ENCODE measurements at places on chromosomes 13 and 19. TPM values are rescaled to one million over a fixed set of nuclear protein-coding genes. Genes with fewer than 3 reads are reported as not detected.

DNA sequence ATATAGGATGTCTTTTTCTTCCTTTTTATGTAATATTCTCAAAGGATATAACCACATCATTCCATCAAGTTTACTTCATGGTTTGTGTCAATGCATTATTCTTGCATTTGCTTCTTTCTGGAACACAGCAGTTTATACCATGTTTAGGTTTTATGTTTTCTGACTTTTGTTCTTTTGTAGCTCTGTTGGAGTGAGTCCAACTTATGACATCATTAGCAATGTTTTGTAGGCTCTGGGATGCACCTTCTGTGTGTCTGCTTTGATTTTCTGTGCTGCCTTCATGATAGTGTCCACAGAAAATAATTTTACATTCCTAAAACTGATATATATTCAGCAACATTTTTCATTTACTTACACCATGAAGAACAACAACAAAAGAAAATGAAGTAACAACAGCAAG lies 68.9 kb downstream of the SHISA2 start:
- no peak for DNase-seq

DNA sequence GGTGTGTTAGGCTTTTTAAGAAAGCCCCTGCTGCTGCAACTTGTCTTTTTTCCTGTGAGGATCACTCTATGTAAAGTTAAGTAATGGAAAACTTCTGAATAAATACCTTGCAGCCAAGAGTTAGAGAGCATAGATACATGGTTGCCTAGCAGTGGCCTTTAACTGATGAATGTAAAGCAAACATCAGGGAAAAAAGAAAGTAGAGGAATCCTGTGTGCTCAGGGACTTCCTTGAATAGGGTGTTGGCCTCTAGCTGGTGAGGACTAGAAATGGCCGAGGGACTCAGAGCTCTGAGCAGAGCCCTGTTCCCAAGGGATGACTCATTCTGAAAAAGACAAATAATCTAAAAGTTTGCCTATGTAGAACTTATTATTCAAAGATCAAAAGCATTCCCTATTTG lies 135.7 kb downstream of the MIPEP start:
- DNase-seq, result no peak

DNA sequence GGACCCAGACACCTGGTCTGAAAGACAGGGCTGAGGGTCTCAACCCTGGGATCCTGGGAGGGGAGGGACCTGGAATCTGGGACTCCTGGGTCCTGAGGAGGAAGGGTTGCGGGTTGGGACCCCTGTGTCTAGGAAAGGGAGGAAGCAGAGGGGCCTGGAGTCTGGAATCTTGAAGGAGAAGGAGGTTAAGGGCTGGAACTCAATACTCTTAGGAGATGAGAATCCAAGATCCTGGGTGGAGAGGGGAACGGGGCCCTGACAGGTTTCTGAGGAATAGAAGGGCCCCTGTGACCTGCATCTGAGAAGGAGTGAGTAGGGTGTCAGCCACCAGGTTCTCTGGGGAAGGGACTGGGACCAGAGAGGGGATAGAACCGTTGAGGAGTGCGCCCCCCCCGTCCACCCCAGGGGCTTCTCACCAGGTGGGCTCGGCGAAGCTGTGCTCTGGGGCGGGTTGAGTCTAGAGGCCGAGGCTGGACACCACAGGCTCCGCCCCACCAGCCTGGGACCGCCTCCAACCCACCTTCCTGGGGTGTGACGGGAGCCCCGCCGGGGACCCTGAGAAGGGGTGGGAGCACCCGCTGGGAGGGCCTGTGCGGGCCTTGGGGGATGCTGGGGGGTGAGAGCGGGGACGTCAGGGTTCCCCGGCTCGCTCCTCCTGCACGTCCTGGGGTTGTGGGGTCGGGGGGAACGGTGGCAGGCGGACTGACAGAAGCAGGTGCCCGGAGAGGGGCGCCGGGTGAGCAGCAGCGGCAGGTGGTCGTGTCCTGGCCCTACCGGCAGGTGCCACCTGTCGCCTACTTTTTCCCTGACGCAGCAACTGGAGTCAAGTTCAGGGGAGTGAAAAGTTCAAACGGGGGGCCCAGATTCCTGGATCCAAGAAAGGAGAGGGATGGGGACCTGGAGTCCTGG lies at the start of gene MAMSTR:
Gene MAMSTR, minus strand, starts transcription at position 463 of the 909 bp plus-strand sequence. CDS start 694 bp downstream, outside the sequence.
- no peak for DNase-seq

GRCh38 chr13:98543378-98544103 lies 33.4 kb downstream of the STK24 start:
- DNase-seq, result no peak

DNA sequence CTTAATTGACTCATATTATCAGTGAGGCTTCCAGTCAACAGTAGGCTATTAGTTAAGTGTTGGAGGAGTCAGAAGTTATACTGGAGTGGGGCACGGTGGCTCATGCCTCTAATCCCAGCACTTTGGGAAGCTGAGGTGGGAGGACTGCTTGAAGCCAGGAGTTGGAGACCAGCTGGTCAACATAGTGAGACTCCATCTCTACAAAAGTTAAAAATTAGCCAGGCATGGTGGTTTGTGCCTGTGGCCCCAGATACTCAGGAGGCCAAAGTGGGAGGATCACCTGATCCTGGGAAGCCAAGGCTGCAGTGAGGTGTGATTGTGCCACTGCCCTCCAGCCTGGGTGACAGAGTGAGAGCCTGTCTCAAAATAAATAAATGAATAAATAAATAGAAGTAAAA lies 53.2 kb downstream of the COMP start:
- no peak for DNase-seq

DNA sequence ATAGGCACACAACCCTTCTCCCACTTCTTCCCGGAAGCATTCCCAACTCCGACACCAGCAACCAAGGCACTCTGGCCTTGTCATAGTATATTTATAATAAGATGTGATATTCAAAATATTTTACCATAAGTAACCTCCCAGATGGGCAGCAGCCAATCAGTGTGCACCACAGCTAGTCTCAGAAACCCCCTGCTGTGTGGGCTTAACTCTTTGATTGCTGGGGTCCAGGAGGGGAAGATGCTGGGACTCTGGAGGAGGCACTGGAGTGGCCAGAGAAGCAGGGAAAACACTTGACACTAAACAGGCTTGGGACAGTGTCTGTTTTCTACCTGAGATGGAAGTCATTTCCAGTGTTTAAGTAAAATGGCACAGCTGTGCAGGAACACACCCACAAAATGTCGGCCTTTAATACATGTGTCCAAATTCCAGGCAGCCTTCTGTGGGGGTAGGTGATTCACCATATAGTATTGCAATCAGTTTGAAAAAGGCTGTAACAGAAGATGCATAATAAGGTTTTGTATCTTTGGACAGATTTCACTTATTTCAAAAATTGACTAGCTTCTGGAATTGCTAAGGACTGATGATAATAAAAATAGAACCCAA lies 100.7 kb downstream of the MBNL2 start:
- DNase-seq, result no peak

- DNase-seq, result no peak
Measured at GRCh38 chr19:33295621-33296487, 6.5 kb downstream of the CEBPA start.

DNA sequence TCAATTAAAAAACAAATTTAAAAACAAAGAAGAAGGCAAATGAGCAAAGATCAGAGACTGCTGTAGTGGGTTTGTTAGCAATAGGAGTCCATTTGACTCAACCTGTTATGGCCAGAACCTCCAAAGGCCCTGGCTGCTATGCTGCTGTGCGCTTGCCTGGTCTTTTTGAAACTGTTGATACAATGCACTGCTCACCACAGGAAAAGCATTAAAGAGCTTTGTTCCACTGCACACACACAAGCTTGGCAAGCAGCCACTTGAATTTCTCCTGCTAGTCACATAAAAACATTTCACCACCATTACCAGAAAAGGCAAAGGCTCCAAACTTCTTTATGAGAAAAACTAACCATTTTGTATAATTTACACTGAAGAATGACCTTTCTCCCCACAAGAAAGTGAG lies 132.2 kb downstream of the FREM2 start:
- DNase-seq, result no peak

DNA sequence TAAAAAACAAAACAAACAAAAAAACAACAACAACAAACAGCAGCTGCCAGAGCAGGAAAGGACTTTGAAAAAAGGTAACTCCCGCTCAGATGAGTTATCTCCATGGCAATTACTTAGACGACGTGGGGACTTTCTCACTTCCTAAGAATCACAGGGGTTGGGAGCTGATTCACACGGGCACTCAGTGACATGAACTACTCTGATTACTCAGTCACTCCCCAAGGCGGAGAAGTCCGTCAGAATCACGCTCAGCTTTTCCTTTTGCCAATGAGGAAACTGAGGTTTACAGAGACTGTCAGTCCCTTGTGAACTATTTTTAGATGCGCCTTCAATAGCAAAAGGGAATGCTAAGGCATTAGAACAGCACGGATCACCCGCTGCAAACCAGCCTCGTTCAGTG lies 32.3 kb upstream of the MATK start:
- DNase-seq, result no peak

DNA sequence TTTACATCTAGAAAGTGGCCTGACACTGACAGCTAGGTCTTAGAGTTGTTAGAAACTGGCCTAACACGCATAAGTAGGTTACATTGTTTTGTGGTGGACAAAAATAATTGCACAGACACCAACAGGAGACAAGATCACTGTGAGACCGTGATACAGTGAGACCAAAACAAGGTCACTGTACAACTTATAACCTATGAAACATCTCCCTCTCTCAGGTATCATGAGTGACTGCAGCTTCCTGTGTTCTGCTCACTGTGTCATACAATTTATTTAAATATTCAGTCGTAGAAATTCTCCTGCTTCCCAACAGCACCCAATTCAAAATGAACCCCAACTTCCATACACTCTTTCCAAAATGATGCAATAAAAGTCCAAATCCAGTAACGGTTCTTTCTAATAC lies 2165.2 kb downstream of the PCDH9 start:
- DNase-seq, result no peak

GRCh38 chr19:28170066-28170465 lies 1042.9 kb downstream of the UQCRFS1 start:
- no peak for DNase-seq

The ERICH4 gene
- not detected for total RNA-seq

The HRC gene
- 1,164 TPM for total RNA-seq

Data from right atrium auricular region (tissue), 2 donors.